Stimulated activated CD4-positive, alpha-beta T cell treated with anti-CD3 and anti-CD28 coated beads, TNF-alpha, amount 100 ng/mL, for 24 hours (primary cell): ENCODE measurements at places on chromosomes 3 and 15.

- DNase-seq, result no peak
Measured at GRCh38 chr3:140933109-140933508, 8.5 kb upstream of the SLC25A36 start.

DNA sequence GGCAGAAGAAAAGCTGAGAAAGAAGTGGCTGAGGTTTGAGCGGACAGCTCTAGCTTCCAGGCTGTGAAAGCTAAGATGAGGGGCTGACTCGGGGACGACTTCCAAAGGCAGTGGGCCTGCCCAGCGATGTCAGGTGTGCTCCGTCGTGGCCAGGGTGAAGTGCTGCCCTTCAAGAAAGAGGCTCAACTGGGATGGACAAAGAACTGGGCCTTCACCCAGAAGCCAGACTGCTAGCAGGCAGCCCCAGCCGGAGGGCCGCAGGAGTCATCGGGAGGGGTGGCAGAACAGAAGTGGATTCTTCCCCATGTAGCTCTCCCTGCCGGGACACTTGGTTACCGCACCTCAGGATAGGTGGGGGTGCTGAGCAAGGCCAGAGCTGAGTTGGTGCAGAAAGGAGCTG, 13.1 kb upstream of the SEC13 start:
- DNase-seq, result no peak

DNA sequence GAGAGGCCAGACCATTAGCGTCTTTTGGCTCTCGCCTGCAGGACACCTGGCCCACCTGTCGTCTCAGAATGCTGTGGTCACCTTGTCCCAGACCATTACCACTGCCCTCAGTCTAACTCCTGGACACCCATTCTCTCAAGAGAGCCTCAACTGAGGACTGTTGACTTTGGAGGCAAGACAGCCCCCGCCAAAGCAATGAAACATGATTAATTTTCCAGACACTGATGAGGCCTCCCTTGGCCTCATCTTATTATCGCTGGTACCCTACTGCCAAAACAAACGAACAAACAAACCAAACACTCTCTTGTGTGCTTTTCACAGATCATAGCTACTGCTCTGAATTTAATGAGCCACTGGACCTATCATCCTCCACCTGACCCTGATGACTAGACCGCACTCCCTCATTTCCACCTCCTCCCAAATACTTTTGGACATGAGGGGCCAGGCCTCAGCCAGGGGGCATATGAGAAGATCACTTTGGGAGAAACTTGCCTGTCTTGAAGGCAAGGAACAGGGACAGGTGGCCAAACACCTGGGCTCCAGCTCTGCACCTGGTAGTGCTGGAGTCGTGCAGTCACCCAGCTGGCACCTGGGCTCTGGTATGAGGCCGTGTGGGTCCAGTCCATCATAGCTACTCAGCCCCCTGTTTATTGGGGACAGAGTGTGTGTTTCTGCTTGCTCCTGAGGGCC, 27.6 kb downstream of the ALS2CL start:
- no peak for DNase-seq

- no peak for DNase-seq
Measured at GRCh38 chr3:192881159-192881786, 36.4 kb downstream of the MB21D2 start.

DNA sequence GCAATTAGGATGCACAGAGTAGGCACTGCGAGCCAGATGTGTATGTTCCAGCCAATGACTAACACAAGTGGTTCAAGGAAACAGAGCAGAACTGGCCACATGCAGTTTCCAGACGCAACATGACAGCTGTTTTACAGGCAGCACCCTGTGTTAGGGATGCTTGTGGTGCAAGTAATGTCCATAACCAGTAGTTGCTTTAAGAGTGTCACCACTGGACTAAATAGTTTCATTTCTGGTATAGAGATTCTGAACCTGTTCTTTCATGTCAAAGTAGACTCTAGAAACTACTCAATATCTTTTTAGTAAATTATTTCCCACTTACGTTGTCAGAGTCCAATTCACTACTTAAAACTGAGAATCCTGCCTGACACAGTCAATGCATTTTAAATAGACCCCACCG, 14.5 kb upstream of the LPP start:
- no peak for DNase-seq

DNA sequence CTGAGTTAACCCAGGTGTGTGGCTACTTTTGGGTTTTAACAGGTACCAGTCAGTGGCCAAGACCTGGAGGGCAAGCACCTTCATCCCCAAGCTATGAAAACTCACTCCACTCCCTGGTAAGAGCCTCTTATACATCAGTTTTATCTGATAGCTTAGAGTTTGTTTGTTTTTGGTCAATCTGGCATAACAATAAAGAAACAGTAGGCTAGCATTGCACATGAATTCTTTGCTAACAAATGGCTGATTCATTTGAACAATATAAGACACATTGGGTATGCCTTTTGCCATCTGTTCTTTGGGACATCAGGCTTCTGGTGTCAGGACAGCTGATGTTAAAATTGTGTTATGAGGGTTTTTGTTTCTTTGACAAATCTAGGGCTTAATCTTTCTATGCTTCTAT, 125.0 kb upstream of the CGNL1 start:
- DNase-seq, result no peak

- no peak for DNase-seq
Measured at GRCh38 chr15:71066983-71067382, 48.3 kb upstream of the THSD4 start.

GRCh38 chr3:114336122-114336697, 42.4 kb downstream of the TIGIT start:
- no peak for DNase-seq

DNA sequence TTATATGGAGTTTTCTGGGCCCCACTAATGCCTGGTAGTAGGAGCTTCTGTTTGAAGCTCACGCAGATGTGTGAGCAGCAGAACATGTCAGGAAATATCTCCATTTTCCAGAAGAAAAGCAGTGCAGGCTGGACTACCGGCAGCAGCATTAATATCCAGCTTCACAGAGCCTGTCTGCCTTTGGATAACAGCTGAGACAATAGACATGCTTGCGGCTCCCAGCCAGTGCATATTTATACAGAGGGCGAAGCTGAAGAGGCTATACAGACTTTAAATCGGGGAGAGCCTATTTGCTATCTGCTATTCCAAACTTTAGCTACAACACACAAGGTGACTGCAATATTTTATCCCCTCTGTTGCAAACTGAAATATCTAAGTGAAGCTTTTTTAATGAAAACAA, 250.1 kb upstream of the WNT5A start:
- no peak for DNase-seq

GRCh38 chr15:31463521-31464102, 137.0 kb downstream of the KLF13 start:
- DNase-seq, result no peak

DNA sequence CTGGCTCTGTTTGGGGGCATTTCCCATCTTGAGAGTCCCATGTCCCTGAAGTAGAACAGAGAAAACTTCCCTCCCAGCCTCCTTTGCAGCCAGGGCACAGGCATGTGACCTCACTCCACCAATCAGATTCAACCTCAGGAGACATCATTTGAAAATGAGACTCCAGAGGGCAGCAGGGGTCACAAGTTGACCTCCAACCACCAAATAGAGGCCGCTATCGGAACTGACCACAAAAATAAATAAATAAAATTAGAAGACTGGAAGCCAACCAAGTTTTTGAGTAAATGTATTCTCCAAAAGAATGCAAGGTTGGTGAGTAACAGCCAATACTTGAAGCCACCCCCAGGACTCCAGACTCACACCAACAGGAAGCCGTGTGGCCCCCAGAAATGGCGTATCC, 106.5 kb downstream of the CHSY1 start:
- DNase-seq, result no peak

- DNase-seq, result no peak
Measured at GRCh38 chr3:55629432-55629831, 142.3 kb upstream of the WNT5A start.

DNA sequence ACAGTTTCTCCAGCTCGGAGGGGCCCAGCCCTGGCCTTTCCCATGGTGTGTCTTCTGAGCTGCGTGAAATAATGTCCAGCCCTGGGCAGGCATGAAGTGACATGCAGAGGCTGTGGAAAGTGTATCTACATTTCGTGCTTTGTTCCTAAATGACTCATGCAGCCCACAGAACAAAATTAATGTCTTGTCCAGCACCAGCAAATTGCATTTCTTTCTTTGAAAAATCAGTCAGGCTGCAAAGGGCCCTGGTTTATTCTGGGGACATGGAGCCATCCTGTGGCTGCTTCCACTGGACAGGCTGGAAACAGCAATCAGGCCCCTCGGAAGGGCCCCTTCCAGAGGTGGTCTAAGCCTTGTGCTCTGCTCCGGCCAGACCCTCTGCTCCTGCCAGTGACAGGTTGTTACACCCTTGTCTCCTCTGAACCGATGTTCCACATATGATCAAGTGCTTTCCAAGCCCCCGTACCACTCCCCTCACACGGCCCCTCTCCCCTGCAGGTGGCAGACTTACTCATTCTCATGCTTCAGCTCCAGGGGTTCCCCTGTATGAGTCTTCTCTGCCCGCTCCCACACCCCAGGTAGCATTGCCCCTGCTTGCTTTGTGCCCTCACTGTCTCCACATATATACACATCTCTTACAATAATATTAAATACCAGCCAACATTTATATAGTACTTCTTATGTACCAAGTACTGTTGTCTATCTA, 33.7 kb downstream of the CRYGS start:
- DNase-seq, result no peak

- DNase-seq, result no peak
Measured at GRCh38 chr15:94098921-94099573, 132.3 kb upstream of the MCTP2 start.

- no peak for DNase-seq
Measured at GRCh38 chr15:86063356-86064095, 16.1 kb upstream of the AGBL1 start.

DNA sequence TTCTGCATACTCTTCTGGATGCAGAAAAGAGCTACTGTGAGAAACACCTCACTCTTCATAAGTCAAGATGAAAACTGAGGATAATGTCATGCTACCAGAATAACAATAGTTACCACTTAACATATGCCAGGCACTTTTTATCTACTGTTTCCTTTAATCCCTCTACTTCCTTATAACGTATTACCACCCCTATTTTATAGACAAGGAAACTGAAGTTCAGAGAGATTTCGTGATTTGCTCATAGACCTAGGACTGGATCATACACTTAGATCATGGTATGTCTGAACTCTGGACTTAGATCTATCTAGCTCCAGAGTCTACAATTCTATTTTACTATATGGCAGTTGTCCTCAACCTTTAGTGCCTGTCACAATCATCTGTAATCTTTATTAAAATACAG, 155.7 kb upstream of the TSPAN3 start:
- no peak for DNase-seq

GRCh38 chr15:25239471-25240345, 199.1 kb downstream of the UBE3A start:
- DNase-seq, result no peak

- no peak for DNase-seq
Measured at GRCh38 chr15:65629548-65629947, 7.8 kb downstream of the SLC24A1 start.

GRCh38 chr3:14672588-14672987, 2.4 kb upstream of the C3orf20 start:
- no peak for DNase-seq

DNA sequence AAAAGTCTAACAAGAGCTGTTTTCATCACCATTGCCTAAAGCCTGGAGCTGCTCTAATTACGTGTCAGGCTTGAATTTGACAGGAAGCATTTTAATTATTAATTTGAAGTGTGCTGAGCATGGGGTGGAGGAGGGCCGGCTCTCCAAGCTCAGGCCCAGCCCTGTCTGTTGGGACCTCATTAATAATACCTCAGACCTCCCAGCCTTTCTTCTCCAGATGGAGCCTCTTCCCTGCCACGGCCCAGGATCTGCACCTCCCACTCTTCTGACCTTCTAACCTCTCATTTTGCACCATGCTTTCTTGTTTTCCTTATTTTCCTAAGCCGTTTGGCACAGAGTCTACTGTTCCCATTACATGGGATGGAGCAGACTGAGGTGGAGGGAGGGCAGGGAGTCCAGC, 30.0 kb downstream of the INSYN1 start:
- no peak for DNase-seq
